ENCODE measurements at places on chromosomes 3 and 15. TPM values are rescaled to one million over a fixed set of nuclear protein-coding genes. Genes with fewer than 3 reads are reported as not detected.
A peak's percentile ranks its signal among the peaks of the same experiment; 100 is the strongest.

GRCh38 chr3:57079474-57079831 lies 19.0 kb downstream of the SPATA12 start:
- peaks cover 9% of the 10 kb centered on the region for H3K27me3 ChIP-seq
- no peak for DNase-seq
- H3K27ac ChIP-seq = no peak overlapping the region
- H3K36me3 ChIP-seq = no peaks in the 10 kb centered on the region
- no peak overlapping the region for H3K4me3 ChIP-seq

- no peak for DNase-seq
- no peaks in the 10 kb centered on the region for H3K36me3 ChIP-seq
- H3K27ac ChIP-seq = no peak overlapping the region
- H3K4me3 ChIP-seq = no peak overlapping the region
These were observed 21.3 kb upstream of the EHD4 start for GRCh38 chr15:41993472-41994170.

DNA sequence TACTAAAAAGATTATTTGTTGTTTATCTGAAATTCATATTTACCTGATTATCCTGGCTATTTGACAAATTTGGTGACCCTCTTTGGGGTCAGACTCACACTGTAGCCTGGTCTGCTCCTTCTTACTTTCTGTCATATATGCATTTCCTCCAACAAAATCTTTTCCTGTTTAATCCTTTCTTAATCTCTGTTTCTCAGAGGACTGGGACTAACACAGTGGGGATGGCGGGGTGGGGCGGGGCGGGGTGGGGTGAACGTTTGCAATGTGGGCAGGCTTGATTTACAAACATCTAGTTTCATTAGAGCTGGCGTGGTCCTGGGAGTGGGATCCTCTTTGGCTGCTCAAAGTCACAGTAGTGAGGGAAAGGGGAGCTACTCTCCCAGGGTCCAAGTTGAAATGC lies 35.3 kb upstream of the CDCP1 start:
- no peak overlapping the region for H3K4me3 ChIP-seq
- DNase-seq = no peak
- H3K27me3 ChIP-seq = no peaks in the 10 kb centered on the region

DNA sequence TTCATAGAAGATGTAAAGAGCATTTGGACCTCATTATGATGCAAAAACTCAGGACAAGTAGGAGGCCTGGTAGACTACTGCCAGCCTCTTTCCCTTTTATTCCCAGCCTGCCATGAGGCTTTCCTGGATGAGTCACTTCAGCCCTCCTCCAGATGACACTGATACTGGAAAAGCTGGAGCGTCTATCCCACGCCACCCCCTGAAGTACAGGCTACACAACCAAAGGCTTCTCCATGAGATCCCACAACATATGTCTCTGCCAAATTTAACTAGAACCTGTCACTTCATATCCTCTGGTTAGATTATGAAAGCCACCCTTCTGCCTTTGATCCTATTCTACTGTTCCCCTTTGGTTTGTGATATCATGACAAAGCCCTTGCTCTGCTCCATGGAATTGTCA lies 56.1 kb upstream of the CPNE4 start:
- no peak overlapping the region for H3K4me3 ChIP-seq
- H3K36me3 ChIP-seq = no peaks in the 10 kb centered on the region
- H3K27ac ChIP-seq = no peak overlapping the region
- no peaks in the 10 kb centered on the region for H3K4me1 ChIP-seq
- H3K27me3 ChIP-seq = no peaks in the 10 kb centered on the region

Gene MEIS2
- not detected for total RNA-seq

DNA sequence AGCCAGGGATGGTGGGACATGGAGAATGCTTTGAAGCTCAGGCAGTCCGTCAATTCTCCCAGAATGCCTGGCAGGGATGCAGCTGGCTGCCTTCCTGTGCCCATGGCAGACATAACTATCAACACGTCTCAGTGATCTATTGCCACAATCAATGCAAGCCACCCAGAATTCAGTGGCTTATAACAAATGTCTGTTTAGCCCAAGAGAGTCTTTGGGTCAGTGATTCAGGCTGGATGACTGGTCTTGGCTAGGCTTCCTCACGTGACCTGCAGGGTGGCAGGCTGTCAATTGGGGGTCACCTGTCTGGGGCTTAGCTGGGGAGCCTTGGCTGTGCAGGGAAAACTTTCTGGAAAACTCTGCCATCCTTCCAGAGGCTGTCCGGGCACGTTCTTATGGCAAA lies 213.1 kb upstream of the LRRFIP2 start:
- H3K4me1 ChIP-seq = no peaks in the 10 kb centered on the region
- no peaks in the 10 kb centered on the region for H3K27me3 ChIP-seq
- H3K27ac ChIP-seq = no peak overlapping the region

GRCh38 chr3:140832883-140833282 lies 108.8 kb upstream of the SLC25A36 start:
- H3K36me3 ChIP-seq = no peaks in the 10 kb centered on the region
- no peaks in the 10 kb centered on the region for H3K4me1 ChIP-seq
- no peak for DNase-seq
- no peaks in the 10 kb centered on the region for H3K27me3 ChIP-seq
- no peak overlapping the region for H3K27ac ChIP-seq
- H3K4me3 ChIP-seq = no peak overlapping the region

Gene PTX3
- 4.8 TPM for total RNA-seq

DNA sequence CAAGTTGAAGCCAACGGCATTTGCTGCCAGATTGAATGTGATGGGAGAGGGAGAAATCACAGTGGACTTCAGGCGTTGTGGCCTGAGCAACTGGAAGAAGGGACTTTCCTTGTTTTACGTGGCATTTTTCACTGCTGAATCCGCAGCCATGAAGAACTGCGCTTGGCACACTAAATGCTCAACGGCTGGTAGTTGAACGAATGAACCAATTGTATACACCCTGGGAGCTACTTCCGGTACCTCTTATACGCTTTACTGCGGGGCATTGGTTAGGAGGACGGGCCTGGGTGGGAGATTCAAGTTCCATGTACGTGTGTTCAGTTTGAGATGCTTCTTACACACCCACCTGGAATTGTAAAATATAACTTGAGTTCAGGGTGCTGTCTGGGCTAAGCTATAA lies 5.2 kb downstream of the SYNM start:
- no peaks in the 10 kb centered on the region for H3K36me3 ChIP-seq
- H3K27me3 ChIP-seq = no peaks in the 10 kb centered on the region

- no peaks in the 10 kb centered on the region for H3K36me3 ChIP-seq
- H3K27ac ChIP-seq = no peak overlapping the region
- DNase-seq = no peak
- peaks cover 15% of the 10 kb centered on the region for H3K4me1 ChIP-seq
These were observed 334.9 kb upstream of the NR2F2 start for GRCh38 chr15:95995375-95996168.

Gene PCOLCE2
- not detected for total RNA-seq

Gene PRICKLE2
- not detected for total RNA-seq

Gene DLG1
- 85.9 TPM for total RNA-seq

Gene MIX23
- total RNA-seq = 31.7 TPM

Gene KAT2B
- total RNA-seq = 61.9 TPM

DNA sequence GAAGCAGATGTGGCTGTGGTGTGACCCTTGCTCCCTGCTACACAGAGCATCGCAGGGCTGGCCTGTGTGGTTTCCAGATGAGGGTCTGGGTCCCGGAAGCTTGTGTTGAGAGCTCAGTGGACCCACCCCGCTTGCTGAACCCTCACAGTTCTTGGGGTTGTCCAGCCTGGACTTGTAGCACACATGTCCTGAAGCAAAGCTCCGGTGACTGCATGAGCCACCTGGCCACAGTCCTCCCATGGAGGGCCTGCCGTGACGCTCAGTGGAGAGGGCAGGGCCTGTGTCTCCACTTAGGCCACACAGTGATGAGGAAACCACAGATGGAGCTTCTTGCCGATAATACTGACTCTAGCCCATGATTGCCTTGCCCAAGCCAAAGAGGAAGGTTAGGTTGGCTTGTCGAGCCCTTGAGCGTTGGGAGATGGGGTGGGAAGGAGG lies 62.6 kb downstream of the RGMA start:
- H3K27me3 ChIP-seq = no peaks in the 10 kb centered on the region
- H3K36me3 ChIP-seq = peaks cover 11% of the 10 kb centered on the region
- no peak overlapping the region for H3K4me3 ChIP-seq
- no peak for DNase-seq
- no peak overlapping the region for H3K27ac ChIP-seq

Gene RMDN3
- total RNA-seq = 19.5 TPM

Gene EID1
- total RNA-seq = 48.3 TPM

Gene SAMD7
- total RNA-seq = not detected

DNA sequence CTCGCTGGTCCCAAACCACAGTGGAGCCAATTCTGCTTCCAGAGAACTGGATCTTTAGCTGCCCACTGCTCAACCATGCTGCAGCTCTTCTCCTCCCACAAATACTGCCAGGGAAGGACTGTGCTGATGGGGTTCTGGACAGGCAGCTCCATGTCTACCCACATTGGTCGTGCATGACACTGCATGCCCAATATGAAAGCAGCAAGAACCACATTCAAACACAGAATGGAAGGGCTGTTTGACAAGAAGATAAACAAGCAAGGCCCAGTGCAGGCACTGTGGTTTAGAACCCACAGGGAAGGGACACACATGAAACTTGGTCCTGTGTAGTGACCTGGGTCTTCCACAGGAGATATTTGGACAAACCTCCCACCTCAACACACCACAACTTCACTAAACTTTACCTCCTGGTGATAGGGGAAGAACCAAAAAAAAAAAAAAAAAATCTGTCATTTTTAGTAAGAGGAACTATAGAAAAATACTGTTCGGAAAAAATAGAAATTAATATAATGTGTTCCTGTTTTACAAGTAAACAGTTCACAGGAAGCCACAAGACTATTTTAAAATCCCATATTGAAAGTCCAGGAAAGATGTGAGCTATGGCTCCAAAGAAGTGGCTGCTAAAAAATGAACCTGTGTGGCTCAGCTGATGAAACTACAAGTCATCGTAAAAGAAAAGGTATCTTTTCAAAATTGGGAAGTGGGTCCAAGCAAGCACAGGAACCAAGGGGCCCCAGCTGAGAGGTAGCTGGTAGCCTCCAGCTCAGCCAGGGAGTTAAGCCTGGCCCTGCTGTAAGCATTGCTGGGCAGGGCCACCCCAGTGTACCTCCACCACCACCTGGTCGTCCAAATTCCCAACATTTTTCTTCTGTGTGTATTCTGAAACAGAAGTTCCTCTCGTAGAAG lies 77.7 kb upstream of the ACAN start:
- no peaks in the 10 kb centered on the region for H3K27me3 ChIP-seq
- no peaks in the 10 kb centered on the region for H3K36me3 ChIP-seq
- no peak overlapping the region for H3K27ac ChIP-seq
- no peak overlapping the region for H3K4me3 ChIP-seq
- no peak for DNase-seq
- H3K4me1 ChIP-seq = no peaks in the 10 kb centered on the region

Gene CPNE4
- not detected for total RNA-seq

Gene IL17RC
- 3.2 TPM for total RNA-seq

DNA sequence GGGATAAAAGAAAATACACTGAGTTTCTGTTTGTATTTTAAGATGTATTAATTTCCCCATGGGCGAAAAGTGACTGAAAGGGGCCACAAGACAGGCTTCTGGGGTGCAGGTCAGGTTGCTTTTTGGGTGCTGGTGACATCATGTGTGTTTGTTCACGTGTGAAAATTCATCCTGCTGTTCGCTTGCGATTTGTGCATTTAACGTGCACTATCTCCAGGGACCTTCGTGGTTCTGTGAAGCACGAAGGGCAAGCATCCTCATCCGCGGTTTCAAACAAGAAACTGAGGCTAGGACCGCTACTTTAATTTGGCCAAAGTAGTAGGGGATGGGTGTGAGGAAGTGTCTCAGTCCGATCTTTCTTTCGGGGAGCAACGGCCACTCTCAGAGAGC lies 1.6 kb upstream of the SMAD6 start:
- peaks cover 6% of the 10 kb centered on the region for H3K4me1 ChIP-seq
- no peaks in the 10 kb centered on the region for H3K36me3 ChIP-seq
- peak overlapping the region; percentile 66 for H3K27ac ChIP-seq

GRCh38 chr3:13045904-13046568 lies 27.2 kb downstream of the IQSEC1 start:
- no peaks in the 10 kb centered on the region for H3K4me1 ChIP-seq
- H3K36me3 ChIP-seq = no peaks in the 10 kb centered on the region
- DNase-seq = no peak
- no peaks in the 10 kb centered on the region for H3K27me3 ChIP-seq
- no peak overlapping the region for H3K4me3 ChIP-seq

- no peak for DNase-seq
- H3K36me3 ChIP-seq = no peaks in the 10 kb centered on the region
- peaks cover under 1% of the 10 kb centered on the region for H3K4me1 ChIP-seq
- no peak overlapping the region for H3K27ac ChIP-seq
- no peaks in the 10 kb centered on the region for H3K27me3 ChIP-seq
- H3K4me3 ChIP-seq = no peak overlapping the region
These were observed 95.3 kb downstream of the AKAP13 start for GRCh38 chr15:85475711-85476110.

All from naive thymus-derived CD4-positive, alpha-beta T cell (primary cell).